ENCODE measurements at places on chromosomes 1 and 21.

DNA sequence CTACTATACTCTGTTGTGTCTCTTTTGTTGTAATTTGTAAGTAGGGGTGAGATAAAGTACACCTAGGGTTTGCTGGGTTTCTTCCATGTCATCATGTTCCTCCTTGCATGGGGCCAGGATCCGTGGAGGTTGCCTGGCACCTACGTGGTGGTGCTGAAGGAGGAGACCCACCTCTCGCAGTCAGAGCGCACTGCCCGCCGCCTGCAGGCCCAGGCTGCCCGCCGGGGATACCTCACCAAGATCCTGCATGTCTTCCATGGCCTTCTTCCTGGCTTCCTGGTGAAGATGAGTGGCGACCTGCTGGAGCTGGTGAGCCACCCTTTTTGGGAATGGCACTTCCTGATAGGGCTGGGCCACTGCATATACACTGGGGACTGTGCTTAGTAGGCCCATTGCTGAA is 4.4 kb downstream of the PCSK9 start:
- DNase-seq, result no peak

DNA sequence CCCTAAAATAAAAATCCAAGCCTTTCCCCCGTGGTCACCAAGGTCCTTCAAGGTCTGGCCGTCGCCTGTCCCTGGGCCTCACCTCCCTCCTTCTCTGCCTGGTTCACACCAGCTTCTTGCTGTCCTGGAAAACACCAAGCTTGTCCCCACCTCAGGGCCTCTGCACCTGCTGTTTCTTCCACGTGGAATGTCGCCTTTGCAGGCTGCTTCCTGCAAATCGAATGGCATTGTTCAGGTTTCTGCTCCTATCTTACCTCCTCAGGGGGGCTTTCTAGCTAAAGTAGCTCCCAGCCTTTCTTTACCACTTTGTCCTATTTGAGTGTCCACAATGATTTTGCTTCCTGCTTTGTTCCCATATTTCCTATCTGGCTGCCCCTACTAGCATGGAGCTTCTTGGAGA is 3.3 kb upstream of the CASZ1 start:
- no peak for DNase-seq

- no peak for DNase-seq
These were observed 89.7 kb upstream of the RUNX1 start for GRCh38 chr21:35138665-35139381.

DNA sequence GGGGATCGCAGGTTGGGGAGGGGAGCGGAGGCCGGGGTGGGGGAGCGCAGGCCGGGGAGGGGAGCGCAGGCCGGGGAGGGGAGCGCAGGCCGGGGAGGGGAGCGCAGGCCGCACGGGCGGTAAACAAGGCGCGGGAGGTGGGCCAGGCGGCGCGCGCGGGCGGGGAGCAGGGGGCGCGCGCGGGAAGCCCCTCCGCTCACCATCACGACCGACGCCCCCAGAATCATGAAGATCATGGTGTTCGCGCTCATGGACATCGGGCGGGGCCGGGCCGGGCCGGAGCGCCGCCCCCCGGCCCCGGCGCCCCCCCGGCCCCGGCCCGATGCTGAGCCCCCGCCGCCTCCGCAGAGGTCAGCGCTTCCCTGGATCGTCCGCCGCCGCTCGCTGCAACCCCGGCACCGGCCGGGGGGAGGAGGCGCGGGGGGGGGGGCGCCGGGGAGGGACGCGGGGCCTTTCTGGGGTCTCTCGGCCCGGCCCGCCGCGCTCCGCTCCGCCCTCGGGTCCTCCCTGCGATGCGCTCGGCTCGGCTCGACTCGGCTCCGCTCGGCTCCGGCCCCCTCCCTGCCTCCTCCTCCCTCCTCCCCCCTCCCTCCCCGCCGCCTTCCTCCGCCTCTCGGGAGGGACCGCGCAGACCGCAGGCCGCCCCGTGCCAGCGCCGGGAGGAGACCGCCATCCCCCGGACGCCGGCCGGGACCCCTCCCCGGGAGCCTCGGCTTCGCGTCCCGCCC is at the start of gene TMEM240:
Gene TMEM240, minus strand, starts transcription at position 535 of the 728 bp plus-strand sequence. Its CDS starts 278 bp downstream, at position 257.
- peak; percentile 56 for DNase-seq

DNA sequence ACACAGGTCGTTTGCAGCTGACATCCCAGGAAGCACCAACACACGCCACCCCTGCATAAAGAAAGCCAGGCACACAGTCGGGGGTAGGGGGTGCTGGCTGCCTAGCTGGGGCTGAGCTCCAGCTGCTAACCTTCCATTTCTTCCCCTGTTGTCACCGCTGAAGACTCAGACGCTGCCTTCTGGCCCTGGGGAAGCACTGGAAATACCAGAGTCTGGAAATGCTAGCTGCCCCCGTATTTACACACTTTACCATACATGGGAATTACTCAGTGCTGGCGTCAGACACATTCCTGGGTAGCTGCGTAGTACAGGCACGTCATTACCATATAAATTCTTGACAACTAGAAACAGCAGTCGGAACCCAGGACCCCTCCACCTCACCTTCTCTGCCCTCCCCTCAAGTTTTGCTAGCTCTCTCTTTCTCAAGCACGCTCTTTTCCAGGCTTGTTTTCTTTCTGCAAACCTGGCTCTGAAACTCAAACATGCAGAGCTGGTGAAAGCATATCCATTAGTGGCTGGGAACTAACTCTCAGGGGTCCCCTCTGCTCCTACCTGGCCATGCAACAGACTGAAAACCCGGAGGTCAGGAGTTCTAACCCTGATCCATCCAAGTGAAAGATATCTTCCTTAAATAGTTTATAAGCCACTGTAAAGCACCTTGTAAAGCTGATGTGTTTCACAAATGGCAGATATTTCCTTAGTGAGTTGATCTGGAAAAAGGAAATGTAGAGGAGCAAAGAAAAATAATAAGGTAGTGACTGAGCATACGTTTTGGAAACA is 3.3 kb downstream of the CSRP1 start:
- peak; percentile 79 for DNase-seq

GRCh38 chr1:191984856-191985255 is 173.4 kb upstream of the RGS18 start:
- no peak for DNase-seq

DNA sequence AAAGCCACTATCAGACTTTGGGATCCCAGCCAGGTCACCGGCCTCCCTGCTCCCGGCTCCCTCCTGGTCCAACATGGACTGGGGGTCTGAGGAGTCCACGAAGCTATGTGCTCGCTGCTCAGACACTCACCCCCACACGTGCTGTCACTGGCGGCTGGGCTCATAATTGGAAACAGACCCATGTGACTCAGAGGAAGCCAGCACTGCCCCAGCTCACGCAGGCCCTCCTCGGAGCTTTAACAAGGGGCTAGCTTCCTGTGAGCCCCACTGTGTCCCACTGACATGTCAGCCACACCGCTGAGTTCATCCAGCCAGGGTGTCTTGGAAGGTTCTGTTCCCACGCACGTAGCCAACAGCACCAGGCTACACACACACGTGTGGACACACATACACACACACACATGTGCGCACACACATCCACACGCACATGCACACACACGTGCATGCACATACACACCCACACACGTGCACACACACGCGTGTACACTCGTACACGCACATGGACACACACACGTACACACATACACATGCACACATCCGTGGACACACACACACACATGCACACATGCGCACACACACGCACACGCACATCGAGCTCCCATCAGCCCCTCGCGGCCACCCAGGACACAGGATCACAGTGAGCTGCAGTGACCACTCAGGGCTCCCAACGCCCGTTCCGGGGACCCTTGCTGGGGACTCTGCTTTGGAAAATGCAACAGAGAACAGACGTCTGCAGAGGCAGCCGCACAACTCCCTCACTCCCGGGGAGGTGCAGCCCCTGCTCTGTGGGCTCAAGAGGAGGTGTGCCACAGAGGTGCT is 18.4 kb upstream of the COL6A2 start:
- DNase-seq, result no peak

DNA sequence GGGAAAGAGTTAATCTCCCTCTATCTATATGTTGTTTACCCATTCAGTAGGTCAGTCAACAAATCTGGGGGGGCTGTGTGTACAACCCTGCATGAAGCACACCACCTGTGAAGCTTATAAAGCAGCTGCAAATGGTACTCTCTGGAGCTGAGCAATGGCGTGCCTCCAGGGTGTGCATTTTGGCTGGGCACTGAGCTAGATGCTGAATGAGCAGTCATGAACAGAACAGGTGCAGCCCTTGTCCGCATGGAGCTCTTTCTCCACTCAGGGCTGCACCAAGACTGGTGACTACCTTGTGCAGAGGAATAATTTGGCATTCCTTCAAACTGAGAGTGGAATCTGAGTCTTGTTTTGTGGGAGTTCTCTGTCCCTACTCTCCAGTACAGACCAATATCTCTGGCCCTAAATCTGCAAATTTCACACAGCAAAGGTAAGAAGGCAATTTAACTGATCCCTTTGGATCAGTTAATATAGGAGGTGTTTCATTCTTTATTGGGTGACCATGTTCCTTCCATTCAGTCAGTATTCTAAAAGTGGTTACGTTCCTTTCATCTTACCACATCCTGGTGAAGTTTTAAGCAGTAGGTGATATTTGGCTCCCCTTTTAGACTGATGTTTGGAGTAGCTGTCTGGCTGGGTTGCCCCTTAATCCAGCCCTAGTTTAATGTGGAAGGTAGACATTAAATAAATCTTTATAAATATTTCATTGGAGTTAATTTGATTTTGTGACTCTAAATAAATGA is 76.0 kb downstream of the GPR88 start:
- no peak for DNase-seq

DNA sequence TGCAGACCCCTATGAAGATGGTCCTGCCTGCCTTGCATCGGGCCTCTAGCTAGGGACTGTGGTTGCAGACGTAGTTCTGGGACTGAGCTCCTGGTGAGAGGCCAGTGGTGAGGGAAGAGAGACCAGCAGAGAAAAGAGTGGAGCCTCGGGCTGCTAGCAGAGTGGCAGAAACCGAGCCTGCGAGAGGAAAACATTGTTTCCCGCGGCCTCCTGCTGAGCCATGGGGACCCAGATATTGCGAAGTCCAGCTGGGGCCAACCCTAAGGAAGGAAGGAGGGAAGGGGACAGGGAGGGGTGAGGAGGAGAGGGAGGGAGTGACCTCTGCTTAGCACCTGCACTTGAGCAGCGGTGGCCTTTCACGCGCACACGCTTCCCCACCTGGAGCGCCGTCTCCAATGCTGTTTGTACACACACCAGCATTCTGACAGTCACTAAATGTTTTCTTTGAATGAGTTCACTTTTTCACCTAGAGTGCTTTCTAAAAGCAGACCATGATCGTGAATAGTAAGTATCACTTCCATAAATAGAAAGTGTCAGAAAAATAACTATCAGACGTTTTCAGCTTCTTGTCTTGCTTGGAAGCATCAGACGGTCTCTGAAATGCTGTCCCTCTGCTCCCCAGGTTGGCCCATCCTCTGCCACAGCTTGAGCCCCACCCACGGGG is 2.5 kb upstream of the FNDC10 start:
- no peak for DNase-seq

- DNase-seq, result no peak
These were observed 1.8 kb upstream of the PTTG1IP start for GRCh38 chr21:44875316-44875700.

- DNase-seq, result no peak
These were observed 139.0 kb upstream of the TMEM51 start for GRCh38 chr1:15014516-15014915.

DNA sequence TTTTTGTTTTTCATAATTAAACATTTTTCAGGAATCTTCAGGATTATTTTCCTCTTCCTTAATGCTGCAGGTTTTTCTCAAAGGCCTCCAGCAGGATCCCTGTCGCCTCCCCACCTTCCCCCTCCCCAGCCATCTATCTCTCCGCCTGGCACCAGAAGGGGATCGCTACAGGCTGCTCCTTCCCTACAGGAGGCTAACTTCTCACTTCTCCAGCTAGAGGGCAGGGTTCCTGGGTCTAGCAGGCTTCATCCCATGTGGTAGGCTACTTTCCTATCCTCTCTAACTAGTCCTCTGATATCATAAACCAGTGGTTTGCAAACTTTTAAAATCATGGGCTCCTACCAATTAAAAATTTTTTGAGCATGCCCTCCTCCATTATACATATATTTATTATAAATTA is 104.1 kb downstream of the KCNN3 start:
- DNase-seq, result no peak

DNA sequence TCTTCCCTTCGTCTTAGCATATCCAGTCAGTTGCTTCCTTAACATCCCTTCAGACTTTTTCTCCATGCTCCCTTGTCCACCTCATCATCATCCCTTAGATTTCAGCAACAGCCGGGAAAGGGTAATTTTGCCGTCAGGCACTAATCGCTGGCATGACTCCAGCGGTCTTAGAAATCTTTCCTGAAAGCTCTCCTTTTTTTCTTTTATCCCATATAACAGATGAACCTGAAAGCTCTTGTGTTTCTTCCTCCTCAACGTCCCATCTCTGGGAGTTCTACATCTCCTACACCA is 10.4 kb upstream of the BOLA1 start:
- DNase-seq, result no peak

- no peak for DNase-seq
These were observed 135.3 kb upstream of the CTTNBP2NL start for GRCh38 chr1:112260699-112261098.

- no peak for DNase-seq
These were observed 18.7 kb downstream of the DUSP10 start for GRCh38 chr1:221723018-221723847.

DNA sequence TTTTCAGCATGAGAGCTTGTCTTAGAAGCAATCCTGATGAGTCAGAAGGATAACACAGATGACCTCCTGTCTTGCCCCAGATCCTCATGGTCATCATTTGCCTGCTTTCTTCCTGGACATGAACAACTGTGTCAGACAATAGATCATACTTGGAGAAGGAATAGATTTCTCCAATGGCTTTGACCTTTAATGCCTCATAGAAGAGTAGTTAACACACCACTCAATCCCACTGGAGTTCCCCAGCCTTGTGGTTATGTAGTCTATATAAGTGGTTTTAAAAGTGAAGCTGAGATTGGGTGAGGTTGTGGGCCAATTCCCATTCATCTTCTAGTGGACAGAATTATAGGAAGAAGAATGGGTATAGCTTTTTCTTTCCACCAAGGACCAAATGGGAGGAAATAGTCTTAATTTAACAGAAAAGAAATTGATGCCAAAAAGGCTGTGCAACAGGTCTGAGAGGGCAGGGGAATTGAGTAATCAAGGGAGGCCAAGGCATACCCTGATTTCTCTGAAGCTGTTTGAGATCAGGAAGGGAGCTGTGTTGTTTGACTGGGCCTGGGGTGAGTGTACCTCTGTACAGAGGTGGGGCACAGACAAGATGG is 14.4 kb downstream of the PRCC start:
- DNase-seq, result no peak

- DNase-seq, result no peak
These were observed 65.3 kb downstream of the TENT5C start for GRCh38 chr1:117670976-117671780.
